NCI-H2029 treated with DMSO at 0.1 percent for 48 hours (cell line): ENCODE measurements at places on chromosomes 2 and 18.

DNA sequence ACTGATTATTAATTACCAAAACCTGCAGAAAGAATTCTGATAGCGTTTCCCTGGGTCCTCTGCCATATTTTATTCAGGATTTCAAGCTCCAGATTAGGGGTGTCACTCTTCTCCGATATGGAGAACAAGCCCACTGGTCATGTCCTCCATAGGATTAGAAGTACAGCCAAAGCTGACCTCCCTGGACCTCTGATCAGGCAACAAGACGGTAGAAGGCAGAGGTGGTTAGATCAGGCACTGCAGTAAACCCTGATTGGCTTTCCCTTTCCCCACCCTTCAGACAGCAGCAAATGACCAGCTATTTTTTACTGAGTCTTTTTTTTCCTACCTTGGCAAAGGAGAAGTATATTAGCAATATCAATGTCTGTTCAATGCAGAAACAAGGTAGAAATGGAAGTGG lies 37.7 kb downstream of the SPC25 start:
- DNase-seq, result no peak

DNA sequence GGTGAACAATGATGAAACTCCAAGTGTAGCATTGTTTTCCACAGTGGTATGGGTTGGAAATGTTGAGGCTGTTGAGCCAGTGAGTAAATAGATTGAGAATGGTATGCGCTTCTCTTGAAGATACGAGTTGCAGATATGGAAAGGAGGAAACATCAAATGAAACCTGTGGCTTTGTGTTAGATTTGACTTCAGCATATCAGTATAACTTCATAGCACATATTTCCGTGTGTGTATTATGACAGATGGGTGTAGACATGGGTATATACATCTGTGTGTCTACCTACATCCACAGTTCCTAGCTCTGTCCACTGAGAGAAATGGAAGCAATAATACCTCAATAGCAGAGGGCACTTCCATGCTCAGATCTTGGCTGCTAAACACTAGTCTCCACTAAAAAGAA lies 8.0 kb downstream of the SNED1 start:
- DNase-seq, result no peak

GRCh38 chr2:40827392-40827791 lies 375.5 kb upstream of the SLC8A1 start:
- DNase-seq, result no peak

DNA sequence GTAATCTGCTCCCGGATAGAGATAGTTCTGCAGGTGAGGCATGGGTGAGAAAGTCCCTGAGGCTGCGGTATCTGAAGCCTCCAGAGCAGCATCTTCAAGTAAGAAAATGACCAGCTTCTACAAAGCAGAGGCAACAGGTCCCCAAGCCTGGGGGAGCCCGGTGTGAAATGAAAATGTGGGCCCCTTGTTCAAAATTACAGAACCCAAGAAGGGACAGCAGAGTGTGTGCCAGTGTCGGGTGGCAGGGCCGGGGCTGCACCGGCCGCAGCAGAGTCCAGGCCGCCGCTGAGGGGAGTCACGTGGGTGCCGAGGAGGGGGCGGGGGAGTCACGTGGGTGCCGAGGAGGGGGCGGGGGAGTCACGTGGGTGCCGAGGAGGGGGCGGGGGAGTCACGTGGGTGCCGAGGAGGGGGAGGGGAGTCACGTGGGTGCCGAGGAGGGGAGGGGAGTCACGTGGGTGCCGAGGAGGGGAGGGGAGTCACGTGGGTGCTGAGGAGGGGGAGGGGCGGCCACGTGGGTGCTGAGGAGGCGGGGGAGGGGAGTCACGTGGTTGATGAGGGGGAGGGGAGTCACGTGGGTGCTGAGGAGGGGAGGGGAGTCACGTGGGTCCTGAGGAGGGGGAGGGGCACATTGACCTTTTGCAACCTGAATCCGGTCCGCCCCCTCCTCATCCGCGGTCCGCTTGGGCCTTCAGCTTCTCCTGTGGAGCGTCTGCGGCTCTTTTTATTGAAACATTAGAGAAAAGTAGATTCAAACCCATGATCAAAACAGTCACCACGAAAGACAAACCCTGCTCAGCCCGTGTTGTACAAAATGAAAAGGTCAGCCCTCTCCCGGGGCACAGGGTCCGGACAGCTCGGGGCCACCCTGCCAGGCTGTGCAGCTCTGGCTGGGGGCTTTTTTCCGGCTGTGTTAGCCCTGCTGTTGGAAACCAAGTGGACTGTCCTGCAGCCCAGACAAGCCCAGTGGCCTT lies 10.4 kb downstream of the COLEC11 start:
- peak; percentile 68 for DNase-seq

DNA sequence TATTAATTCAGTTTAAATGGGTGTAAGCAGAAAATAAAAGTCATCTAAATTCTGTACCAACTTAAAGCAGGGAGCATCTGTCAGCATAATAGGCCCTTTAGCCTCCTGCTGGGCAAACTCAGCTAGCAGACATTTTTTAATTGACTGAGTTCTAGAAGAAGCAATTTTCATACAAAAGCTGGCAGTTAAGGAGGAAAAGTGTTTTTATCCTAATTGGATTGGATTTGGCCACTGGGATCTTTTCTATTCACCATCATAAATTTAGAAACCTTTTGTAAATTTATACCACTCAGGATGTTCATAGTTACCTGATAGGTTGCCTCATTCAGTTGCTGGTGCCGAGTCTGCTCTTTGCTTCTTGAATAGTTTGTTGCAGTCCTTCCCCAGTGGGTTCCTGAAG lies 262.7 kb upstream of the FSIP2 start:
- DNase-seq, result no peak

DNA sequence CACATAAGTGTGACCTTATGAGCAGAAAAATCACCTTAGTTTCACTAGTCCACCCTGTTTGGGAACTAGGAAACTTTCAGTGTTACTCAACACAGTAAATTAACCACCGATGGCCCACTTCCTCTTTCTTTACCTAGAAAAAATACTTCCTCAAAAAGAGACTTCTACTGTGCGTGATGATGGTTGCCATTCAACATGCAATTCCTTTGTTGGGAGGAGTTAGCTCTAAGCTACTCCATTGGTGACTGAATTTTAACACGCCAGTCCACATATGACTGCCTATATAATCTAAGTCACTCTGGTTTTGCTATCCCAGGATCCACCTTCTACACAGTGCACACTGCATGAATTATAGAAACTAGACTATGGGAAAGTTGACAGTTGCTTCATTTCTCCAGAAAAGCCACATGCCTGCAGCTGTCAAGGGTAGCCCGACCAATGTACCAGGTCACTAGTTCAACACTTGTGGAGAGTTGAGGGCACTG lies 47.8 kb upstream of the REG3G start:
- DNase-seq, result no peak

DNA sequence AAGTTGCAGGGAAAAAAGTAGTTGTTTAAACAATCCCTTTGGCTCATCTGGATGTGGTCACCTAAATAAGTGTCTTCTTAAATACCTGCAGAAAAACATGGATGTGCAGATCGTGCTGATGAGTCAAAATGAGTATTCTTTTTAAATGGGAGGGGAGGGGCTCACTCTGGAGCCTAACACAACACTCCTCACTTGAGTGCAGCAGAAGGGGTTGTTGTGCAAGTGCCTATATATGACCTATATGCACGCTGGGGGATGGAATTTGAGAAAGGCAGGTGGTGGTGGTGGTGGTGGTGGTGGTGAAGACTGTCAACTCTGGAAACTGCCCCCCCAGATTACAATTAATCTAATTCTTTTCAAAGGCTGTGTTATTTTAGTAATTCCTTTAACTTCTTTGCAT lies 77.9 kb upstream of the FAM124B start:
- no peak for DNase-seq

DNA sequence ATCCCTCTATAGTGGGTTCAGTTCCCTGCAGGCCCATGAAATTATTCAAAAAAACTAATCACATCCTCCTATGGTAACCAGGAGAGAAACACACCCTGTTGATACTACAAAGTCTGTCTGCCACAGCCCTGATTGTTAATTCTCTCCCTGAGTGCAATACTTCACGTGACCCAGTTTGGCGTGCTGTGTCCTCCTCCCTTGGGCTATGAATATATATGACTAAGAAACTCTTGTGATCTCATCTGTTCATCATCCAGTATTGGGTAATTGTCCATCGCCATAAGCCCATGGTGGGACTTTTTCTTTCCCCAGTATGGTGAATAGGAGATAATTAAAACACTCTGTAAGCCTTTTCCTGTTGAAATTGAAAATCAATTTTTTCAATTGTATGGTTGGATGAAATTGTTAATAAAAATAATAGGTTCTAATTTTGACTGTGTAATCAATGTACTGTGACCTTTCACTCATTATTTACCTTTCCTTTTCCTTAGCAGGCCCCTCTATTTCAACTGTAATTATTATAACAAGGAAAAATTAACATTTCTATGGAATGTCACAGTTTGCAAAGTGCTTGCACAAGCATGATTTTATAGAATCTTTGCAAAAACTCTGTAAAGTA lies 1822.6 kb downstream of the SUCLG1 start:
- DNase-seq, result no peak
